CD4-positive, alpha-beta T cell treated with Interleukin-4 for 4 hours (primary cell): ENCODE measurements at places on chromosomes 12 and 14.

DNA sequence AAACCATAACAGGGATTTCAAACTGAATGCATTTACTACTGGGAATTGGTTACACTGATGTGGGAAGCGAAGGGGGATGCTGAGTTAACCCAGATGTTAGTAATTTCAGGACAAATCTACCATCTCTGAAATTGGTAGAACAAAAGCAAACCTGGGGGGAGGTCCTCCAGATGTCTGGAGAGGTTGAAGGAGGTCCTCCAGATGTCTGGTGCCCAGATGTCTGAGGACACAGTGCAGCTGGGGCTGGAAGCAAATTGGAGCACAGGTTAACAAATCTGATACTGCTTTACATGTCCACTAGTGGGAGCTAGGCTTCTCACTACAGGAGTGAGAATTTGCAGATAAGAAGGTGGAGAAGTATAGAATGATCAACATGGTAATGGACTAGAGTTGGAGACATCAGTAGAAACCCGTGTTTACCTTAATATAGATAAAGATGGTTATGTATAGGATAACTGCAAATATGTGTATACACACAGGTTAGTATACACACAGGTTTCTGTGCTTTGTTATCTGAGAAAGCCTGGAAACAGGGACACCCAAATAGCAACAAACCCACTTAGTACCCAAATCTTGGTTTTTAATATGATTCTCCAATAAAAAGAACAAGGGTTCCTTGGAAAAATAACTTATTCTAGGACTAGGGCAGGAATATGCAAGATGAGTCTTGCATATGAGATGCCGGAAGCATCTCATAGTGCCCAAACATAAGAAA, 162.5 kb downstream of the C12orf50 start:
- DNase-seq, result no peak

DNA sequence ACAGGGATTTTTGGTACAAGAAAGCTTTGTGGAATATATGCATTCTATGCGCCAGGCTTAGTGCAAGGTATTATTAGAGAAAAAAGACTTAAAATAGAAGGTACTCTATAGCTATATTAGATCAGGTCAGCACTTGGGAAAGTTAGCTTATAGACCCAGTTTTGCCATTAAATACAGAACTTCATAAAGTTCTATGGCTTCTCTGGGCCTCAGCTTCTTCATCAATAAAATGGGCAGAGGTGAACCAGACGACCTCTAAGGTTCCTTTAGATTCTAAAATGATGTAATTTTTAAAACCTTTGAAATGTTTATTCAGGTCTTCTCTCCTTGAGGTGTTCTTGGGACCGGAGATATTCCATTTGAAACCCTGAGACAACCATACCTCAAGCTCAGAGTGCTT, 7.1 kb downstream of the CNPY2 start:
- DNase-seq, result no peak

DNA sequence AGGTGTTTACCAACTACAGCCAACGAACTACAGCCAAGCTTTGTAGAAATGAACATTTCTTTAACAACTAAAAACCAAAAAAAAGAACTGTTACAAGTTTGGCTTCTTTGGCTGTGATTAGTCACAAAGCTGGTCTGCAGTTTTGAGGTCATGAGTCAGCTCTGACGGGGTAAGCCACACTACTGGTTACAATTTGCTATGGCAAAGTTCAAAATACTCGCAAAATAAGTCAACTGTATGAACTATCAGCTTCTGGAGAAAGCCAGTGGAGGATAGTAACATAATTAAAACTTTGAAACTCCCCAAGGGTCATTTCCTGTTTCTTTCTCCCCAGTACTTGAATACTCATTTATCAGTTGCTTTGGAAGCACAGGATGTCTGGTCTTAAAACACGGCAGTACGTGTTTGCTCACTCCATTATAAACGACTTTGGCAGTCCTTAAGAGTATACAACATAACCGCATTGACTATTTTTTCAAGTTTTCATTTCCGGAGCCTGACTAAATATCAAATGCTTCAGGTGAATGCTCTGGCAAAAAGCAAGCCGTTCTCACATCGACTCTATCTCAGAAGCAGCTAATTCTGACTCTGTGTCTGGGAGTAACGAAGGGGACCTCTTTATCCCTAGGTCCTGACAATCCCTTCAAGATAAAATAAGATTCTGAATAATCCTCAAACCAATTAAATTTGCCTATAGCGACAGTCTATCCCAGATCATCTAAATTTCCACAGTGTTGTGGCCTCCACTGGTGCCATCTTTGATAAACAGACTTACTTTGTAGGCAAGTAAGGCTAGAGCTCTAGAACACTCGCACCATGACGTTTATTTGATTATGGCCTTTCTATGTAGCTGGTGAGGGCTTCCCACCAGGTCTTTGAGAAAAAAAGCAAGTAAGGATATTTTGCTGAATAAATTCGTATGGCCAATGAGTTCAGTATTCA, 10.6 kb downstream of the PHLDA1 start:
- peak; percentile 95 for DNase-seq

- DNase-seq, result no peak
Measured at GRCh38 chr12:118064608-118065007, 3.6 kb upstream of the WSB2 start.

- DNase-seq, result no peak
Measured at GRCh38 chr14:24057867-24058259, 6.1 kb downstream of the CARMIL3 start.

DNA sequence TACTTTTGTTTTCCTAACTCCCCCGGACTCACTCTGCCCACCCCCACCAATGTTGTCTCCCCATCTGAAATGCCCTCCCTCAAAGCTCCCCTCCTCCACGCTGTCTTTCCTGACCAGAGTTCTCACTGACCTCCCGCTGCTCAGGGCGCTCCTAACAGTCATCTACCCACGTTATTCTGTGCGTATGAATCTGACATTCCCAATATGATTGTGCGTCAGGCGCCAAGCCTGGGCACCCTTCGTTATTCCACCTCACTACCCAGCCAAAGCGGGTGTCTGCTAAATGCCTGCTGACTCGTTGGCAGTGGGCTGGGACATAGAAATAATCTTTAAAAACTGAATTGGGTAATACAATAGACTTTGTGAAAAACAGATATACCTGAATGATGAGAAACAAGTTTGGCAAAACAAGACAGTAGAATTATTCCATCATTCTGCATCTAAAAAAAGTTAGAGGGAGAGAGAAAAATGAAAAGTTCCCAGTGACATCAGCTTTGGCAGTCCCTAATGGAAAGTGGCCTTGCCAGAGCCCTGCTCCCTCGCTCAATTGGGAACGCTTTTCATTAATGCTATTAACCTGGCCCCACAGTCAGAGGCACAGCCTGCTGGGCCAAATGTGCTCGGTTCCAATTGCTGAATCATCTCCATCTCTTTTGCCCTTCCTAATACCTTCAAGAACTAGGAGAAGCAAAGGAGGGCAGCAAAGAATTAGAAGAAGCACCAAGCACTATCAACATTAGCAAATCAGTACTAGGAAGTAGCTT, 74.0 kb upstream of the PLXNC1 start:
- DNase-seq, result no peak

GRCh38 chr12:132043216-132043615, 93.5 kb downstream of the EP400 start:
- no peak for DNase-seq

DNA sequence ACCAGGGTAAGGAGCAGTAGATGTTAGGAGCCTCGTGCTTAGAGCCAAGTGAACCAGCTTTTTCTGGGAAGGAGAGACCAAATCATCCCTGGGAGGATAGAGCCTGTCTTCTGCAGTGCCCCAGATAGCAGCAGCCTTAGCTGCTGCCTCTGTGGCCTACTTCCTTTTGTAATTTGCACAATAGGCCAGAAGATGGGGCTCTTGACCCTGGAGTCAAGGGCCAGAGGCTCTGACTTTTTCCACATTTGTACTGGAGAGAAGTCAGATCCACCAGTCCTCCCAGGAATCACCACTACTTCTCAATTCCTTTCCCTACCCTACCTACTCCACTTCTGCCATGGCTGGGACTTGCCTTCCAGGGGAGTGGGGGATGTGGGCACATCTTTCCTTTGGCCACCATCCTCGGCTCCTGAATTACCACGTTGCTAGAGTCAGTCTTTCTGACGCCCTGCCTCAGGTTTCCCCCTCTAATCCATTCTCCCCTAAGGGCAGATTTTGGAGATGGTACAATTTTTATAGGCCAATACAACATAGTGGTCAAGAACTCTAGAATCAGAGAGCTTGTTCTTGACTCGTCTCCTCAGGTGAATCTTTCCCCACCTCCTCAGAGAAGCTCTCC, 3.3 kb upstream of the SLC4A8 start:
- peak; percentile 33 for DNase-seq

- DNase-seq, result no peak
Measured at GRCh38 chr12:69433653-69434052, 36.5 kb upstream of the FRS2 start.

- no peak for DNase-seq
Measured at GRCh38 chr12:51533799-51534198, 57.2 kb upstream of the SCN8A start.

DNA sequence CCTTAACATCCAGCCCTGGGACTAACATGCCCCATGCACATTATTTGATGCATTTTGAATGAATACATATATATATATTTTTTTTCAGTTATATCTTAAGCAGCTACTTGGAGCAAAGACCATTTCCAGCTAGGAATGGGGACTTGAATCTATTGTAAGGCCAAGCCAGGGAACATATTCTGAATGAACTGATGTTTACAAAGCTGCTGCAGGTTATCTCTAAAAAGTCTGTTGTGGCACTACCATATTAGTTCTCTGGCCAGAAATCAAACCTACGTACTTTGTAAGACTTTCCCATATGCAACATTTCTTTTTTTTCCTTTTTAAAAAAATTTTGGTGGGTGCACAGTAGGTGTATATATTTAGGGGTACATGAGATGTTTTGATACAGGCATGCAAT, 43.4 kb downstream of the PELI2 start:
- DNase-seq, result no peak

DNA sequence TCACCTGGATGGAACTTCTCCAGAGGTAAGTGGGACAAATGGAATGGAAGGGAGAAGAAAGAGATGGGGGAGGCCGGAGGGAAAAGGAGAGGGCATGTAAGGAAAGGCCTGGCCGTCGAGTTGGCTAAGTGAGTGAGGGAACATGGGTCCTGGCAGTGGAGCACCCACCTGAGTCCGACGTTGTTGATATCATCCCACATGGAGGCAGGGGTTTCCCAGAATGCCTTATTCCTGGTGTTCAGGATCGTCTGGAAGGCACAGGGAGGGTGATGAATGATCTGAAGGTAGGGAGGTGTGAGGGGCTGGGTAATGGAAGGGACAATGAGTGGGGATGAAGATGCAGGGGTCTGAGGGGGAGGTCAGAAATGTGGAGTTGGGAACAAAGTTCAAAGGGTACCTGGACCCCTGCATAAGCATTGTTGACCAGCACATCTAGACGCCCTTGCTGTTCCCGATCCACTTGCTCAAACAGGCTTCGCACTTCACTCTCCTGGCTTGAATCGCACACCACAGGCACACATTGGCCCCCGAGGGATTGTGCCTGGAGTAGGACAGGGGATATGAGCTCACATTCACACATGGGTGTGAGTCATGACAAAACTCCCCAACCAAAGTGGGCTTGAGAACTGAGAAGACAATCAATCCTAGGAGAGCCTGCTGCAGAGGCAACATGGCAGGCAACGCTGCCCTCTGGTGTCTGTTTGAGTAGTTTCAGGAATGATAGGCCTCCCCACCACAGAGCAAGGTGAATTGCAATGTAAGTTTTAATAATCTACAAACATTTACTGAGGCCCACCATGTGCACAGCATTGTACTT, 3.0 kb downstream of the DHRS1 start:
- DNase-seq, result peak; percentile 87
